ENCODE measurements at places on chromosomes 12 and 14.

- DNase-seq, result no peak
Observed at GRCh38 chr12:1872448-1872847, 46.0 kb downstream of the CACNA2D4 start.

DNA sequence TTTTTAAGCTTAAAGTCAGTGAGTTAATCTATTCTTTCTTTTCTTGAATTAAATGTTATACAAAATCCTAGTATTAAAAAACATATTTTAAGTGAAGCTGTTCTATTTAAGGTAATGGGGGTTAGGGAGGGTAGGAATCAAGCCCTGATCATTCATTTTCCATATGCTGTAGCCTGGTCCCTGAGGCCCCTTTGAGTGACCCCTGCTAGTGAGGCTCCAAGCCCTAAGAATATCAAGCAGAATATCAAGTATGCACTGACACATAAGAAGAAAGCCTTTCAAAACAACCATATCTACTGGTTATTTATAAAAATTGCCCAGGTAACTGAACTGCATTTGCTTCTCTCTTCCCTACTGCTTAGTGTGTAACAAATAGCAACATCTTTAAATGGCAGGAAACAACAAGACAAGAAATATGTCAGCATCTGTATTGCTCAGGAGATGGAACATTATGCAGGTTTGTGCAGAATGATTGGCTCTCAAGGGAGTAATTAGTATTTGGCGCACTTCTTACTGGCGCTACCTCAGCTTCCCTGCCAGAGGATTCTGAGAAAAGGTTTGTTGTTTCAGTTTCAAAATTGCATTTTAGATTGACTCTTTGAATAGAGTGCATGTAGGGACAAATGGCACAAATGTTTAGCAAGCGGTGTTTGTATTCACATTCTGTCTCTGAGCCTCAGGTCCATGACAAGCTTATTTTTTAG, 223.0 kb downstream of the DUSP6 start:
- DNase-seq, result no peak

- no peak for DNase-seq
Observed at GRCh38 chr12:46167412-46167811, 101.4 kb downstream of the SLC38A1 start.

DNA sequence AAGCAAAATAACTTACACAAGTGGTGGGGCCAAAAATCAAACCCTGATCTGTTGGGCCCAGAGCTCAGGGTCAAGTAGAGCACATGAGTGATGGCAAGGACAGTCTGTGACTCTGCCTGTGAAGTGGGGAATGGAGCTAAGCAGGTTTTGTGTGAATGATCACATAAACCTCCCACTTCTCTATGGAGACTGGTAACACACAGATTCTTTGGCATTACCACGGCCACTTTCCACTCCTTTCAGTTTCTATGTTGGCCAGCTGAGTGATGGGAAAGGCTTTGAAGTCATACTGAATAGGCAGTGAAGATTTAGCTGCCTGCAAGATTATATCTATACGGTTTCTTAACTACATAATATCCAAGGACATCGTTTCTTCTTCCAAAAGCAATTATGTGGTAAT, 97.9 kb downstream of the ARMH4 start:
- DNase-seq, result no peak

- no peak for DNase-seq
Observed at GRCh38 chr14:50551877-50552276, 8.1 kb upstream of the ATL1 start.

DNA sequence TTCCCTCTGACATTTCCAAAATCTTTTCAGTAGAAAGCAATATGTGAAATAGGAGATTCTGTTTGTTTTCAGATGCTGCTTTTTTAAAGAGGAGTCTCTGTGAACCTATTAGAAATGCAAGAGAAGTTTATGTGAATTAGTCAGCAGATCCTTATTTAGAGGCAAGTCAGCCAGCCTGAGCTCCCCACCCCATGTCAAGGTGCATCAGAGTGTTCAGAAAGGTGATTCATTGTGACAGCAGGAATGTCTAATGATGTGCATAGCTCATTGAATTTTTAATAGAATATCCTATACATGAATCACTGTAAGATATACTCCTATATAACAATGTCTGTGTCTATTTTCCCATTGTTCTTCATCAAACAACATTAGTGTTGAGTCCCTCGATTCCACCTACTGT, 1222.4 kb upstream of the USP15 start:
- DNase-seq, result no peak

DNA sequence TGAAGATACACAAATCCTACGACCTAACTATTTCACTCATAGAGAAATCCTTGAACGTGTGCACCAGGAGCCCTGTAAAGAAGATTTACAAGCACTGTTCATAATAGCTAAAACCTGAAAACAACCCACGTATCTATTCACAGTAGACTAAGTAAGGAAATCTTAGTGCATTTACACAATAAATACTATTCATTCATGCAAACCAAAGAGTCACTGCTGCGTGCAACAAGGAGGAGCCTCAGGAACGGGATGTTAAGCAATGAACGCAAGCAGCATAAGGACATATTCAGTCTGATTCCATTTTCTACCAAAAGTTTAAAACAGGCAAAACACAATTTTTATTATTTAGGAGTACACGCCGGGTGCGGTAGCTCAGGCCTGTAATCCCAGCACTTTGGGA, 176.6 kb downstream of the TTC7B start:
- no peak for DNase-seq

DNA sequence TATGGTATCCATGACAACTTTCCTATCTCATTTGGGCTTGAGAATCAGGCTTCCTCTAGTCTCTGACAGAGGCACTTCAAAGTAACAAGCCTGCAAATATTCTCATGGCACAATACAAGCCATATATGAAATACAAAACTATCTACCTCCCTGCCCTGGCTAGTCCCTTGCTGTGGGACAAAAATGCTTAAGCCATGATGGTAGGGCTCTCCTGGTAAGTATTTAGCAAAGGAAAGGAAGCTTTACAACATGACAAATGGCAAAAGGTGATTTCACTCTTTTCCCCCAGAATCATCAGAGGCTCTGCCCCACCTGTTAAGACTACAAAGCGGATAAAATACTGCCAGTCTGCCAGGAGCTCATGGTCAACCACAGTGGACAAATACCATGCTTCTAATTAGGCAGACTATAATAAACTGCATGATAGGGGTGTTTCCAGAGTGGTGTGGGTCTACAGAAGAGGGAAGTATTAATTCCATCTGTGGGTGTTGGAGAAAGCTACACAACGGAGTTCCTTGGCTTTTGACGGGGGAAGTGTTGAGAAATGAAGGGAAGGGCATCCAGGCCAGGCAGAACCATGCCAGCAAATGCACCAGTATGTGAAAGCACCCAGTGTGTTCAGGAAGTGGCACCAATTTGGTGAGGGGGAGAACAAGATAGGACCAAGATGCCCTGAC, 92.9 kb downstream of the SPTSSA start:
- peak; percentile 44 for DNase-seq

- DNase-seq, result peak; percentile 97
Observed at GRCh38 chr12:54383041-54383609, 1.4 kb downstream of the ZNF385A start.

DNA sequence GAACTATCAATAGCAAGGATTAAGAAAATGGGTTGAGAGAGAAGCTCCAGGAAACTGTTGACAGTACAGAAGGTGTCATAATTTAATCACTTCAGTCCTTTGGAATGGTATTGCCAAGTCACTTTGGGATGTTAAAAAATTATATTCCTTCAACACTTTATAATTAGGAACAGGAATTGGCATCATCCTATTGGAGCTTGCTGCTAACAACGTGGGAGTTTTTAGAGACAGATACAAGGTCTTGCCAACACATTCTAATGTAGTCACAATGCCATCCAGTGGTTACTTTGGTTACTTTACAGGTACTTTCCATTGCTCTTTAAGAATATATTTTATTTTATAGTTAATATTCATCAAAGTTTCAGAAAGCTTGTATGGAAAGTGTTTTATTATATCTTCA, 310.1 kb downstream of the SYT1 start:
- DNase-seq, result no peak

All from HL-60 (cell line).